ENCODE measurements at places on chromosomes 4 and X.

DNA sequence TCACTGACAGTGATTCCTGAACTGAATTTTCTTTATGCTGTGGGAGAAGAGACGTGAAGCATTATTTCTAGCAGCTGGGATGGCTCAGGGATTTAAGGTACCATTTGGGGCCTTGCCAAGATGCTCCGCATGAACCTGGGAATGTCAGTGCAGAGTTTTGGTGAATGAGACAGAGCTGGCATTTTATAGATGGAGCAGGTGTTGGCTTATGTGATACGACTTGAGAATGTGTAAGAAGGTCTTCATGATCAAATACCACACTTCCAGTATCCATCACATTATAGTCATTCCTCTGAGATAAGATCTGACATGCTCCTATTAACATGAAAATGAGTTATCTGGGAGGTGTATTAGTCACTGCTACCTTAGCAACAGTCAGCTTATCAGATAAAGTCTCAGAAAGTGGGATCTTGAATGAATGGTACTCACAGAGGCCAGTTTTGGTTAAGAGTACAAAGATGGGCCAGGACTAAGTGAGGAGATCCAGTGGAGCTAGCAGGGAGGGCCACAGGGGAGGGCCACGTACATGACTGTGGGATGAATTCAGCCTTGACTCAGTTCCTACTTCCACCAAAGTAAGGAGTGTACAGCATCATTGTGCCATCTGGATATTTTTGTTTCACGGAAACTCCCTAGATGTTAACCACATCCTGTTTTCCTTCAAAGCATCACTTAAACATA, 116.7 kb downstream of the SPCS3 start:
- DNase-seq, result no peak

- no peak for DNase-seq
These were observed 9.4 kb upstream of the CPLX1 start for GRCh38 chr4:835148-836002.

GRCh38 chr4:183403961-183404360, 40.5 kb upstream of the CDKN2AIP start:
- no peak for DNase-seq

DNA sequence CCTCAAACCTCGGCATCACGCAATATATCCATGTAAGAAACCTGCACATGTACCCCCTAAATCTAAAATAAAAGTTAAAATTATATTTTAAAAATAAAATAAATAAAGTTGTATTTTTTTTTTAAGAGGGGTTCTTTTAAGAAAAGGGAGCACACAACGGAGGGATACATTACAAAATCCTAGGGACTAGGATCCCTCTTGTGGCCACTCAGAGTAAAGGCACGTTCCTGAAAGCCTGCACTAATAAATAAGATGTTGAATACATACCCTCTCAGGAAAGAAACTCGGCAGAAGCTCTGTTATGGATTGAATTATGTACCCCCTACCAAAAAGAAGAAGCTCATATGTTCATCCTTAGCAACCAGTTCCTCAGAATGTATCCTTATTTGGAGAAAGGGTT, 50.9 kb upstream of the PRDX4 start:
- DNase-seq, result no peak

DNA sequence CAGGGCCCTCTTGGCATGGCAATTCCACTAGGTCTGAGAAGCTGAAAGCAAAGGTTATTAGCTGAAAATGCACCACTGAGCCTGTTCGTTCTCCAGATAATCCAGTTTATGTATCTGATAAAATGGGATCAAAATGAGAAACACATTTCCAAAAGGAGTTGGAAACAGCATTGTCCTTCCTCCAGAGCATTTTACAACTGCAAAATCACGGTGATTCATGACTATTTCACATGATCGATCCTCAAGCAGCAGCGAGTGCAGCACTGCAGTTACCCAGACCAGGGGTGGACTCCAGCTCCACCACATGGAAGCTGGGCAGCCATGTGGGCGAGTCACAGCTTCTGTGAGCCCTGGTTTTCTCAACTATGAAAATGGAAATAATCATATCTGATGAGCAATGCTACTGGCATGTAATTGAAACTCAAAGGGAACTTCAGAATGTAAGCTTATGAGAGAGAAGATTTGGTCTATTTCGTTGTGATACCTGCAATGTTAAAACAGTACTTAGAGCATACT, 78.7 kb upstream of the MSX1 start:
- no peak for DNase-seq

- no peak for DNase-seq
These were observed 243.4 kb upstream of the STS start for GRCh38 chrX:6904156-6904555.

DNA sequence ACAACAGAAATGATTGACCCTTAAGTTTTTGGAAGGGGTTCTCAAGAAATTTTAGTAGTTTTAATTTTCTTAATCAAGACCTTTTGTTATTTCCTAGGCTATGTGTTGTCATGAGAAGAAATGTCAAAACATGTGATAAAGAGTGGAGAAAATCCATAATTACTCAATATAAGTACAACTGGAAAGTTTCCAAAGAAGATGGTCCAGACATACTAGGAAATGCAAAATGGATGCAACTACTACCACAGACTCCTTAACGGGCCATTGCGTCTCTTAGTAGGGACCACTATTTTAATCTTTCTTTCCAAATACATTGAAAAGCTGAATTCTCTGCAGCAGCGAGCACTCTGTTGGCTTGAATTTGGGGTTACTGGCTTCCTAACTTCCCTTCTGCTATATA, 148.8 kb downstream of the NWD2 start:
- no peak for DNase-seq

GRCh38 chr4:48193096-48193836, 59.2 kb upstream of the TXK start:
- DNase-seq, result no peak

GRCh38 chr4:127370604-127371003, 262.2 kb upstream of the INTU start:
- DNase-seq, result no peak

- DNase-seq, result no peak
These were observed 329.4 kb upstream of the PCDH18 start for GRCh38 chr4:137861682-137862081.

DNA sequence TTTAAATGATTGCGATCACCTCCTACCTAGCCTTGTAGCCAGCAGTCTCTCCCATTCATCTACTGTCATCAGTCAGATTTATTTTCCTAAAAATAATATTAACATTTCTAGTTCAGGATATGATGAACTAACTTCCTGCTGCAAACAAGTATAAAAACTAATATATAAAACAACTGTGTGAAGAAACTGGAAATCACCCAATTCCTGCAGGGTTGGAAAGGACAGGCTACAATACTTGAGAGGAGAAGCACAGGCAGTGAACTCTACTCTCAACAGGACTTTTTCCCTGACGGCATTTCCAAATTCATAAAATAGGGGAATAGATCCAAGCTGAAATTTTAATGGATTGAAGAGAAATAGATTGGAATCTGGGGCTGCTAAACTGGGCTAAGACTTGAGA, 14.2 kb upstream of the BBS12 start:
- DNase-seq, result no peak

GRCh38 chrX:154399527-154400368, 1.6 kb downstream of the RPL10 start:
- no peak for DNase-seq

GRCh38 chrX:101257448-101258258, 33.5 kb downstream of the TAF7L start:
- DNase-seq, result no peak

- no peak for DNase-seq
These were observed 638.4 kb downstream of the IL1RAPL1 start for GRCh38 chrX:29225670-29226069.

GRCh38 chr4:5870701-5871100, 22.2 kb downstream of the CRMP1 start:
- no peak for DNase-seq

- no peak for DNase-seq
These were observed 1.1 kb upstream of the CHST7 start for GRCh38 chrX:46572340-46572936.

DNA sequence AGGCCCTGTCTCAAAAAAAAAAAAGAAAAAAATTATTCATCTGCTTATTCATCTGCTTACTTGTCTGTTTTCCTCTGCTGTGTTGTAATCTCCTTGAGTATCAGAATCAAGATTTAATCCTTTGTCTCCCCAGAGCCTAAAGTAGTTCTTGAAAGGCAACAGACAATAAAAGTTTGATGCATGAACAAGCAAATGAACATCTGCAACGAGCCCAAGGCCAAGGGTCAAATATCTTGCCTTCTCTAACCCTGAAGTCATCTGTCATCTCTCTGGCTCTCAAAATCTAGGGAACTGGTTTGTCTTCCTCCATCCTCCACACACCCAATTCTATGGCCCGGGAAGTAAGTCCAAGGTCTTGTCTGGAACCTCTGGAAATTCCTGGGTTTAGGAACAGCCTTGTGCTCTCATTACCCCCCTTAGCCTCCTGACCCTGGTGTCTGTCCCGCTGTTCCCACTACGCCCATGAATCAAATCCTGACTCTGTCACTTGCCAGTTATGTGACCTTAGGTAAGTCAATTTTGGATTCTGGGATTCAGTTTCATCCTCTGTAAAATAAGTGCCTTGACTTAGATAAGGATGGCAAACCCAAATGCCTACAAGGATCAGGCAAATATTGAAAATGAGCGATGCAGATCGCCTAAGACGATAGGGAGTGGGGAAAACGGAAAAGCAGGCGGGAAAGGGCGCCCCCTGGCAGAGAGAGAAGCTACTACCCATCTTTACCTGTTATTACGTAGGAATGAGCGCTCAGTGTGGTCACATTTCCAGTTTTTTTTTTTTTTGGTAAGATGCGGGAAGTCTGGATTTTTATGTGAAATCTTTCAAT, 102.7 kb upstream of the DHX15 start:
- DNase-seq, result no peak

- DNase-seq, result no peak
These were observed 88.3 kb downstream of the FAM53A start for GRCh38 chr4:1595789-1596325.

GRCh38 chr4:9933956-9934355, 87.3 kb downstream of the SLC2A9 start:
- DNase-seq, result no peak

- DNase-seq, result peak; percentile 33
These were observed 53.5 kb upstream of the SMIM31 start for GRCh38 chr4:164700471-164700870.

DNA sequence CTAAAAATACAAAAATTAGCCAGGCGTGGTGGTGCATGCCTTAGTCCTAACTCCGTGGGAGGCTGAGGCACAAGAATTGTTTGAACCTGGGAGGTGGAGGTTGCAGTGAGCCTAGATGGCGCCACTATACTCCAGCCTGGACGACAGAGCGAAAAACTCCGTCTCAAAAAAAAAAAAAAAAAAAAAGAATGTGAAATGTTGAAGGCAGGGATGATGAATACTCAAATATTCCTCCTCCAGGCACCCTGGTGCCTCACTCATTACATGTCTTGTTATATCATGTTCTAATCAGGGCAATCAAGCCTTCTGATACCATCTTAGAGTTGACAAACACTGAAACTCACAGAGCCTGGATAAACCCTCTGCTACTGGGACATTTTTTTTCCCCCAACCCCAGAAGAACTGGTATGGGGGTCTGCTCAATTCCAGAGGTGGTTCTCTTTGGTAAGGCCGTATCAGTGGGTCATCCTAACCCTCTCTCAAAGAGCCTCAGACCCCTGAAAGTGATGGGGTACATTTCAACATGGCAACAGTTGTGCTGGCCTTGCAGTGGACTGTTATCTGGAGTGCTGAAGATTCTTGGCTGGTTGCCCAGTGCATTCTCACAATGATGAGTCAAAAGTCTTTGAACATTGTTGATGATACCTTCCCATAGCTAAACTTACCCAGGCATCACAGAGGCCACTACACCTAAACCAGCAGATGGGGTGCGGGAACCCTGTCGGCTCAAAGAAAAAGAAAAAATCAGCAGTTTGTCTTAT, 2.4 kb upstream of the SH3KBP1 start:
- DNase-seq, result no peak

GRCh38 chr4:66633477-66633876, 911.8 kb downstream of the CENPC start:
- no peak for DNase-seq

- DNase-seq, result no peak
These were observed 64.8 kb downstream of the TAB3 start for GRCh38 chrX:30824275-30824674.

DNA sequence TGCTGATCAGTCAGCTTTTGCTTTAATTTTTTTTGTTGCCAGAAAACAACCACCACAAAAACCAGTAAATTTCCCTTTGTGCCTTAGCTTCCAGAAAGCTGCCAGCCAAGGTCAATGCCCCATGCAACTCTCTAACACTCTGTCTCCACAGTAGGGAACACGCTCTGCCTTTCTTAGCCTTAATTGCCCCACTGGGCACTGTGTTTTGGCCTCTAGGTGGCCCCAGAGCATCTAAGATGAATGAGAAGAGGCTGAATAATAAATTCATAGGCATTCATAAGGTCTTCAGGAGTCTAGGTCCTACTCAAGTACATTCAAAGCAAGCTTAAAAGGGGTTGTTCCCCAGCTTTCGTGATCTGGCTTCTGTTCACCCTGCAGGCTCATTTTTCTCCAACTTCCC, 57.7 kb upstream of the PASD1 start:
- peak; percentile 36 for DNase-seq

GRCh38 chr4:83686166-83686565, 150.3 kb downstream of the GPAT3 start:
- no peak for DNase-seq

DNA sequence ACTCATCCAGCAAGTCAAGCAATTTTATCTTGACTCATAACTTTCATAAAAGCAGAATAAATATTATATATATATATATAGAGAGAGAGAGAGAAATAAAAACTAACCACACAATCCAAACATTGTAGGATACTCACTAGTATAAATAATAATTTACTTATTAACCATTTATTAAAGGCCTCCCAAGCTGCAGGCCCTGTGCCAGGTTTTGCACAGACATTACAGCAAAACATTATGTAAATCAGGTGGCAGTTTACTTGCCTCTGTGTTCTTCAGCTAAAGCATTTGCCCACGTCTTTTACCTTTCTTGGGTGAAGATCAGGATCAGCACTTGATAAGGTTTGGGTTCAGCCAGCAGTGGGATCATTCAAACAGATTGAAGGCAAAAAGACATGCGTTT, 75.6 kb downstream of the CLDN22 start:
- no peak for DNase-seq

- no peak for DNase-seq
These were observed 64.3 kb upstream of the CD99 start for GRCh38 chrX:2626750-2627149.

DNA sequence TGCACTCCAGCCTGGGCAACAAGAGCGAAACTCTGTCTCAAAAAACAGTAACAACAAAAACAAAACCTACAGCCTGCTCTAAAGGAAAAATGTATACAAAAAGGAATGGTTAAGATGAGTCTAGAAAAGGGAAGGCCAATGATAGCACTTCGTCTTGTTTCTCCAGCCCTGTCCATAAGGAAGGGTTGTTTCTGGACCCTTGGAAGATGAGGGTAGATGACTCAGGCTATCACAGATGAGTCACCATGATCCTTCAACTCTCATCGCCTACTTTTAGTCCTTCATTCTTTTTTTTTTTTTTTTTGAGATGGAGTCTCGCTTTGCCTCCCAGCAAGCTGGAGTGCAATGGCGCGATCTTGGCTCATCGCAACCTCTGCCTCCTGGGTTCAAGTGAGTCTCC, 8.8 kb downstream of the PLA2G12A start:
- no peak for DNase-seq

Data from endothelial cell (in vitro differentiated cells).